Left ventricle myocardium inferior (tissue), 1 donor: ENCODE measurements at places on chromosomes 13 and 19.

DNA sequence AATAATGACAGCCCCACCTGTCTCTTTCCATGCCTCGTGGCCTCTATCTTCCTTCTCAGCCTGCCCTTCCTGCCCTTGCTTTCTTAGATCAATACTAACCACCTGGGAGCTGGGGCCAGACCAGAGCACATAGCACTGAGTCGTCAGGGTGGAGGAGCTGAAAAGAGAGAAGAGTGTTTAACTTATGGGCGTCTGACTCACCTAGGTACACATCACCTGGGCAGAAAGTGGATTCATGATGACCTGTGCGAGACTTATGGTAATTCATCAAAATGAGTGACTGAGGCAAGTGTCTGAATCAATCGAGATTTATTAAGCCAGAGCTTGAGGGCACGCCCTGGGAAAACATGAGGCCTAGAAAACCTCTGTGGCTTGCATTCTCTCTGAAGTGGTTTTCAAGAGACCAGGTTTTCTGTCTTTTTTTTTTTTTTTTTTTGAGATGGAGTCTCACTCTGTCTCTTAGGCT, 19.2 kb downstream of the CEACAM6 start:
- no peak for DNase-seq

DNA sequence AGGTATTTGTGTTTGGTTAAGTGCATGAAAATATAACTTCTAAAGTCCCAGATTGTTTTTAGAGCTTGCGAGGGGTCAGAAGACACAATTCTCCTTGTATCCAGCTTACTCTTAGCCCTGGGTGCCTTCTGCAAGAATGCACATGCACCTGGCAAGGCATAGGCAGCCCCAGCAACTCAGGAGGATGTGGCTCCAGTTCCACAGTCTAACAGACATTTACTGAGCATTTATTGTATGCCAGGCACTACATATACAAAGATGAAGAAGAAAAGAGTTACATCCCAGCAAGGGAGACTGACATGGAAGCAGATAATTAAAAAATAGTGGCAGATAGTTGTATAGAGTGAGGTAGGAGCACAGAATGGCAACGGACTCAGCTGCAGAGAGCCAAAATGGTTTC, 101.1 kb upstream of the FRY start:
- no peak for DNase-seq

DNA sequence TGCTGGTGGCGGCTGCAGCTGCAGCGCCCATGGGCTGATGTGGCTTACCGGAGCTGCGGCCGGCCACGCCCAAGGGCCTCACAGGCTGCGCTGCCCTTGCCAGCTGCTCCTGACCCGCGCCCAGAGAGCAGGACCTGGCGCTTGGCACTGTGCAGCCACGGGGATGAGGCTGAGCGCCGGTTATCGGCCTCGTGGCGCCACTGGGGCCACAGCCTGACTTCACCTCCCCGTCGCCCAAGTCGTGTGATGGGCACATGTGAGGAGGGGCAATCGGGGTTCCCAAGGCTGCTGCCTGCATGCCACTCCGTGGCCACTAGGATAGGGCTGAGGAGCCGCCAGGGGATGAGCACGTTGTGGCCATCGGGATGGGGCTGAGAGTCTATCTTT, 77.2 kb upstream of the PABPC3 start:
- no peak for DNase-seq

- DNase-seq: no peak
Observed at GRCh38 chr19:42595550-42596172, 937 bp upstream of the CEACAM8 start.

GRCh38 chr13:43665388-43665787, 121.4 kb downstream of the ENOX1 start:
- DNase-seq: no peak

- no peak for DNase-seq
Observed at GRCh38 chr13:97113231-97114001, 108.7 kb upstream of the MBNL2 start.

- DNase-seq: no peak
Observed at GRCh38 chr13:27211771-27212364, 39.5 kb upstream of the RPL21 start.

DNA sequence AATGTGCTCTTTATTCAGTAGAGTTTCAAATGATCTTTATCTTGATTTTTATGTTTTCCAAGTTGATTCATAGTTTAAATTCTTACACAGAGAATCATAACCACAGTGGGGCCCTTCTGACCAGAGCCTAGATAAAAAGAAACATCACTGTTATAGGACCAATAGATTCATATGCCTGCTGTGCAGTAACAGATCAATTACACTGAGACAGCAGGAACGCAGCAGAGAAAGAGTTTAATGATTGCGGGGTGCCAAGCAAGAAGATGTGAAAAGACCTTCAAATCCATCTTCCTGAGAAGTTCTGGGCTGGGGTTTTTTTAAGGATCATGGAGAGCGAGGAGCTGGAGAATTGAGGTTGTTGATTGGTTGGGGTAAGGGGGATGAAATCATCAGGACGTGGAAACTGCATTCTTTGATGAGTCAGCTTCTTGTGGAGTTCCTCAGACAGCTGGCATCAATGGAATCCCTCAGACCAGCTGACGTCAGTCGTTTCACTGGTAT, 346.6 kb downstream of the TBC1D4 start:
- DNase-seq: no peak

- DNase-seq: no peak
Observed at GRCh38 chr13:98332222-98332621, 155.2 kb upstream of the RNF113B start.

GRCh38 chr13:110311443-110312338, 4.6 kb downstream of the COL4A2 start:
- no peak for DNase-seq

DNA sequence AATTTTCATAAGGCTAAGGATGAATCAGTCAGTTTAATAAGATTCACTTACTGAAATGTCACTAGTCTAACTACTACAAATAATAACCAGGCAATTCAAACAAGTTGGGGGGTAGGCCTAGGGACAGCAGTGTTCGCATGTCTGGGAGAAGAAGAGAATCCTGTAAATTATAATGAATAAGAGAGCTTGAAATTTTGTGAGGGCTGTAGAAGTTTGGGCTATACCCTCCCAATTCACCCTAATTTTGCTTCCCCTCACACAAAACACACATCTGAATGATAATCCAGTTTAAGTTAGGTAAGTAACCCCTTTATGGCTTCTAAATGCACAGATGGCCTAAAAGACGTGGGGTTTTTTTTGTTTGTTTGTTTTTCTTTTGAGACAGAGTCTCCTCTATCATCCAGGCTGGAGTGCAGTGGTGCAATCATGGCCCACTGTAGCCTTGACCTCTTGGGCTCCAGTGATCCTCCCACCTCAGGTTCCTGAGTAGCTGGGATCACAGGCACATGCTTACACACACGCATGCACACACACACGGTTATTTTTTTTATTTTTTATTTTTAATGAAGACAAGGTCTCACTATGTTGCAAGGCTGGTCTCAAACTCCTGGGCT, 69.9 kb downstream of the TBC1D4 start:
- DNase-seq: no peak

DNA sequence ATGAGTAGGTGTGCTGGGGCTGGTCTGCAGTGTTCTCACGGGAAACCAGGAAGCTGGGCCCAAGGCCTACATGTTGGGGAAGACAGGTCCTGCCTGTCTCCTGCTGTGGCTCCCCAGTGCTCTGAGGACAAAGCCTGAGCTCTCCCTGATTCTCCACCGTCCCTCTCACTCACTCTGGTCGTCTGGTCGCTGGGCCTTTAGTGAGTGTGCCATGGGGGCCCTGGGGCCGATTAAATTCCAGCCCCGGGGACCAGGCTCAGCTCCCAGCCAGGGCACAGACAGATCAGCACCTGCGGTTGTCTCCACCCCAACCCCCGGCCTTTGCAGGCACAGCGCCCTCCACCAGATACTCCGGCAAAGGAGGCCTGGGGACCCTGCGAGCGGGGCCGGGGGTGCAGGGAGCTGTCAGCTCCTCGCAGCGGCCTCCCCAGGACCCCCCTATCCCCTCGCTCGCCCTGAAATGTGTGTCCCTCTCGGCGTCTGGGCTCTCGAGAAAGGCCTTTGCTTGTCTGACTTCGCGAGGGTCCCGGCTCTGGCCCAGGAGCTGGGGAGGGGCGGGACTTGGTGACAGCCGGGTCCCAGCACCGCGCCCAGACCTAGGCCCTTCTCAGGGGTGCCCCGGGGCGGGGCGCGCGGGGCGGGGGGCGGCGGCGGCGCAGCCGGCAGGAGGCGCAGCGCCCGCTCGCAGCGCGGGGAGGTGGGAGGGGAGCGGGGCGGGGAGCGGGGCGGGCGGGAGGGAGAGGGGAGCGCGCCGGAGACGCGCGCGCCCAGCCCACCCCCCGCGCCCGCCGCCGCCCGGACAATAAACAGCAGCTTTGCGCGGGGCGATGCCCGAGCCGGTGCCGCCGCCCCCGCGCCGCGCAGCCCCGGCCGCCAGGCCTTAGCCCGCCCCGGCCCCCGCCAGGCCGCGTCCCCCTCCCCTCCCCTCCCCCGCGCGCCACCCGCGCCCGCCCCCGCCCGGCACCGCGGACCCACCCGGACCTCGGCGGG, at the start of gene PALM:
Gene PALM (plus strand): TSS at position 782 of the 990 bp plus-strand sequence. CDS start 212 bp downstream, outside the sequence.
- peak; percentile 48 for DNase-seq

DNA sequence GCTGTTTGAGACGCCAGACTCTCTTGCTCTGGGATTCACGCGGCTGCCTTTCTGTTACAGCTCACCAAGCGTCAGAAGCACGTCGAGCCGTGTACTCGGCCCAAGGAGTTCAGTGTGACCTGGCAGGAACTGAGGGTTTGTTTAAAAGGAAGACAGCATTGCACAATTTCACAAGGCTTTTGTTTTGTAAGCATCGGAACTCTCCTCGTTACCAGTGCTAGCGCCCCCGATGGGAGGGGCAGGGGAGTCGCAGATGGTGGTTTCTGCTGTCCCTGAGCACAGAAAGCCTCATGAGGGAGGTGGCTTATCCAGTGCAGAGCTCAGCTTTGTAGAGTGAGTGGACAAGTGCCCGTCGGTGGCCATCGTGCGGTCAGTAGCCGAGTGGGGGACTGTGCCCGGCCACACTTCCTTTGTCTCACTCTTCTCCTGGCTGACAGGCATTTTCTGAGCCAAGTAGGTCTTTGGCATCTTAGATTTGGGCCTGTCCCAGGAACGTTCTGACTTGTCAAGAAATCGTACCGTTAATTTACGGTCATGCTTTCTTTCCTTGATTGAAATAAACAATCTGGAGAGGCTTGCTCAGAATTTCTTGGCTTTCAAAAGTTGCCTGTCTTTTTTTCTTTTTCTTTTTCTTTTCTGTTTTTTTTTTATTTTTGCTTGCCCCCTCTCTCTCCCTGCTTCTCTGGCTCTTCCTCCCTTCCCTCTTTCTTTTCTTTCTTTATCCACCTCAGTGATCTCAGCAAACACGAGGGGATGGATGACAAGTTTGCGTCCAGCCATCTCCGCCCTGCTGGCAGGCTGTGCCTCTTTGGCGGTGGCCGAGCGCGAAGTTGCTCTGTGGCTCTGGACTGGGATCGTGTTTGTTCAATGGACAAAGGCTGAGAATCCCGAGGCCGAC, 7.7 kb downstream of the KDM4B start:
- DNase-seq: peak; percentile 72

DNA sequence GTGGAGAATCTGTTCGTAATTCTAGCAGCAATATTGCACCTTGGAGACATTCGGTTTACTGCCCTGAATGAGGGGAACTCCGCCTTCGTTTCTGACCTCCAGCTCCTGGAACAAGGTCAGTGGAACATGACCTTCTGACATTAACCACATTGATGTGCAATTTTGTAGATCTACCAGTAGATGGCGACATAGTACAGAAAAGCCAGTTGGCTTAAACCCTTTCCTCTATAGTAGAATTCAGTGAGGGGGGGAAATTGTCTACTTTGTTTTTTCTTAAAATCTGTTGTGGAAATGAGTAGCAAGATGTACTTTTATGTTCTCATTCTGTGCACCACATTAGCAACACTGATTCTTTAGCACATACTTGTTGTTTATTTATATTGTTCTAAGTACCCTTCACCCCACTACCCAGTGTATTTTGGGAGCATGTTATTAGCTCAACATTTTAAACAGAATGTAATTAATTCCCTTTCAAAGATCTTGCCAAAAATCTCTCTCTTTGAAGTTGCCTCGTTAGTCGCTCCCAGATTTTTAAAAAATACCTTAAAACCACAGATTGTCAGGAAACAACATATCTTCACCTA, 332.2 kb downstream of the MYO16 start:
- DNase-seq: no peak

- DNase-seq: no peak
Observed at GRCh38 chr13:44219577-44220548, 153.8 kb upstream of the SERP2 start.

DNA sequence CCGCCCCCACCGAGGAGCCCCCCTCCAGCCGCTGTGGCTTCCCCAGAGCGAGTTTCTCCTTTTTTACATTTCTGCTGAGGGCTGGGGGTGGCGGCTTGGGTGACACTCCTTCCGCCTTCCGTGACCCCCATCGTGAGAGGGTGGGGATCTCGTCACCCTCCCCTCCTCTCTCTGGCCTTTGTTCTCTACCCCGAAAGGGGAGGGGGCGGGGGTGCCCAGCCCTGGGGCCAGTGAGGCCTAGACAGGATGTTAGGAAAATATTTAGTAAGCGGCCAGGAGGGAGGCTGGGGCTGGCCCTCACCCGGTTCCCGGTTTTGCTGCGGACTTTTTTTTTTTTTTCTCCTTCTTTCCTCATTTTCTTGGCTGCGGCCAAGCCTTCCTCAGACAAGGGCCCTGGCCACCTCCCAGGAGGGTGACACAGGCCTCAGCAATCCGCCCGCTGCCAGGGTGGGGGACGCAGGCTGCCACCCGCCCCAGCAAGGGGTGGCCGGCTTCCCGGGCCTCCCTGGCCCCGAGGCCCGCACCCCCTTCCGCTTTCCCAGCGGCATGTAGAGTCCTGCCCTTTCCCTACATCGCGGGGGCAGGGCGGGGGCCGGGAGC, 3.9 kb downstream of the MIDN start:
- peak; percentile 90 for DNase-seq
